Kidney (tissue), 22 donors: ENCODE measurements at places on chromosomes 3 and 15. TPM values are rescaled to one million over a fixed set of nuclear protein-coding genes. Genes with fewer than 3 reads are reported as not detected.

GALNT15 gene
- polyA plus RNA-seq, result 5.5 TPM

RARRES1 gene
- 10.3 TPM for polyA plus RNA-seq

DNA sequence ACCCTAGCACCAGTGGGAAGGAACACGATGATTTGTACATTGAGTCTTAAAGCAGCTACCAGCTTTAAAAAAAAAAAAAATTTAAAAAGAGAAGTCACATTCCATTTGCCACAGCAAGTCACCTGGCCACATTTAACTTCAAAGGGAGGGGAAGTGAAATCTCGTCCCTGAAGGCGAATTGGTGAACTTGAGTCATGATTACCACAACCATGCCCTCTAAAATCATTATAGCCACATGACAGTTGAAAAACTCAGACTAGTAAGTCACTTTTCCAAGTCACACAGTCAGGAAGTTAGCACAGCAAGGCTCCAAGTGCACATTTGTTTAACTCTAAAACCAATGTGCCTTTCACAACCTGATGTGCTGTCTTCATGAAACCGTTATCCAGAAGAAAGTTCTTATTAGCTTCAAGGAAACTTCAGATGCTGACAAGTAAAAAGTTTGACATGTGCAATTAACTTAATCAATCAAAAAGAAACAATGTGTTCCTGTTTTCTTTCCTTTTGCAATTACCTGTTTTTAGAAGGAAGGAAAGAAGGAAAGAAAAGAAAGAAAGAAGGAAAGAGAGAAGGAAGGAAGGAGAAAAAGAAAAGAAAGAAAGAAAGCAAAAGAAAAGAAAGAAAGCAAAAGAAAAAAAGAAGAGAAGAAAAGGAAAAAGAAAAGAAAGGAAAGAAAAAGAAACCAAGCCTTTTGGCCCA lies 8.3 kb upstream of the THSD4 start:
- no peak for DNase-seq

BFSP2 gene
- polyA plus RNA-seq, result 0.86 TPM

SKOR1 gene
- polyA plus RNA-seq, result 0.22 TPM

DNA sequence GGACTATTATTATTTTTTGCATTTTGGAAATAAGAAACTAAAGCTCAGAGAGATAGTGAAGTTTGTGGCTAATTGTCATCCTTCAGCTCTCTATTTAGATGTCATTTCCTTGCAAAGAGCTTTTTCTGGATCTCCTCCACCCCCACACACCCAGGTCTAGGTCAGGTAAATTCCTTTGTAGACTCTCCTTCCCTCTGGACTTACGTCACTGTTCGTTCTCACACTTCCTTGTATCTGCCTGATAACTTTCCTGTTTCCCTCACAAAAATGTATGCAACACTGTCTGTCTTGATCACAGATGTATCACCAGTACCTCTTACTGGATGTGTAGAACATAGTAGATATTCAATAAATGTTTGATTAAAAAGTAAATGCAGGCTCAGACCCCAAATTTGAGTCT lies 6.1 kb upstream of the MB21D2 start:
- no peak for DNase-seq

GRCh38 chr15:73683777-73684580 lies at the start of gene CD276:
CD276 (plus strand) TSS chr15:73684383; CDS start chr15:73699640, 15,257 bp downstream.
- peak; percentile 80 for DNase-seq

DNA sequence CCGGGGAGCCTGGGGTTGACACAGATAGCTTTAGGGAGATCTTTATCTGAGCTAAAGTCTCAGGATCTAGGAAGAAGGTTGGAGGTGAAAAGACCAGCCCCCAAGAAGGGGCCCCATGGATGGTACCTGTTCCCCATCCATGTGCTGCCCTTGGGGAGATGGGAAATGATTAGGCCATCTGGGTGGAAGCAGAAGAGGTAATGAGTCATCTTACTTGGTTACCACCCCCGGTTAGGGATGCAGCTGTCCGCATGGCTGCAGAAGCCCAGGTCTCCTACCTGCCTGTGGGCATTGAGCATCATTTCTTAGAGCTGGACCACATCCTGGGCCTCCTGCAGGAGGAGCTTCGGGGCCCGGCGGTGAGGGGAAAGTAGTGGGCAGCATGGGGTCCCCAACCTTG lies 3.1 kb upstream of the CPLX3 start:
- no peak for DNase-seq

FBXO40 gene
- polyA plus RNA-seq, result not detected

GRCh38 chr15:97995881-97996603 lies 35.5 kb downstream of the ARRDC4 start:
- peak; percentile 26 for DNase-seq

- no peak for DNase-seq
These were observed 32.2 kb upstream of the BCL6 start for GRCh38 chr3:187777331-187777941.

NR2E3 gene
- polyA plus RNA-seq, result not detected

GRCh38 chr15:91849749-91850161 lies 3.8 kb upstream of the SLCO3A1 start:
- DNase-seq, result peak; percentile 48
